ENCODE measurements at places on chromosomes 7 and 10.

DNA sequence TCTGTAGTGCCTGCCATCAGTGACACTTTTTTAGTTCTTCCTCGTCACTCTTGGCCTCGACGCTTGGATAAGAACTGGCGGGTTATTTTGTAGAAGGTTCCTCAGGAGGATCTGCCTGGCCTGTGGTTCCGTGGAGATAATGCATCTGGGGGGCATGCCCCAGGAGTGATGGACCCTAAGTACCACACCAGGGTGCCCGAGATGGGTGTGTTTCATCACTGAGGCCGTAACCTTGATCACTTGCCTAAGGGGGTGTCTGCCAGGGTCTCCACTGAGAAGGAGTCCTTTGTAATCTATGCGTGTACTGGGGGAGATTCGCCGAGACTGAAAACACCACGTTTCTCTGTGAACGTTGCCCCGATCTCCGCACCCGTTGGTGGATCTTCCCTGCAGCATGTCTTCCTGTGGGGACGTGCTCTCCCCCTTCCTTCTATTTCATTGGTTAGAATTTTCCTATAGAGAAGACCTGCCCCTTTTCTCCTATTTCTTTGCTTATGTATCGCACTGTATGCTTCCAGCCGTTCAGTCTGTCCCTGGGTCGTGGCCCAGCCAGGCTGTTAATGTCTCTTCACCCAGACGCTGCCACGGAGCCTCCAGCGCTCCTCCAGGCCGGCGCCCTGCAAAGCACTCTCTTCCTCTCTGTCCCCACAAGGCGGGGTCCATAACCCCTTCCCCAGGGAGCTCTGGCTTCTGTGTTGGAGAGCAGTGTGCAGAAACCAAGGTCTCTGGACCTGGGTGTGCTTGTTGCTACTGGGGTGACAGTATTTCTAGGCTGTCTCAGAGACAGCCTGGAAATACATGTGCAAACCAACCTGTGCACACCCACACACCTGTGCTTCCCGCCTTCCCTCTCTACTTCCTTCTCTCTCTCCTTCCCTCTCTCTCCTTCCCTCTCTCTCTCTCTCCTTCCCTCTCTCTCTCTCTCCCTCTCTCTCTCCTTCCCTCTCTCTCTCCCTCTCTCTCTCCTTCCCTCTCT, 14.4 kb upstream of the DPYSL4 start:
- no peak for DNase-seq

DNA sequence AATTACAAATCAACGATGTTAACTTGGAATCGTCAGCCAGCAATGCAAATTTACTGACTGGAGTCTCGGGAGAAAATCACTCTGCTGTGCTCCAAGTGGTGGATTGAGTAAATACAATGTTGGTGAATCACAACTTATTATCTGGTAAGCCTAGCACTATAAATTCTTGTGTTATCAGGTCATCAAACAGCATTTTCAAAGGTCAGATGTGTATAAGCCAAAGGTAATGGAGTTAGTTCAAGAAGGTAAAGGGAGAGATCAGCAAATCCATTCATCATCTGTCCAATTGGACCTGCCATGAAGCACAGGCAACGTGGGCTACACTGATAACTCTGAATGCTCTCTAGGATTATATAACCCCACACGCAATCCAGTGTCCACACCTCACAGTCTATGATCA, 13.9 kb downstream of the CUBN start:
- DNase-seq = no peak

DNA sequence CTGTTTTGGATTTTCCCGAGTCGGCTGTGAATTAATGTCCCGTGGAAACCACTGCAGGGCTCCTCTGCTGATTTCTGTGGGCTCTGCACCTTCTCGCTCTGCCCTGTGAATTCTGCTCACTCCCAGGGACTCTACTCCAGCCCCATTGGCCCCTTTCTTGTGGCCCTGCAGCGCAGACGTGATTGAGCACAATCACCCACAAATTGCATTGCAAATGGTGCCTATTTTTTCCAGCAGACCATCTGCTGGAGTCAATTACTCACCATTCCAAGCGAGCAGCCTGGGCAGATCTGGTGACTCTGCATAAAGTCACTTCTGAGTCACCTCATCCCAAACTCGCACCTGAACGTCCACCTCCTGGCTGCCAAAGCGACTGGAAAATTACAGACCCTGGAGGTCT, 235.8 kb downstream of the PAXIP1 start:
- no peak for DNase-seq

GRCh38 chr10:53022611-53023088, 250.1 kb upstream of the MBL2 start:
- no peak for DNase-seq

DNA sequence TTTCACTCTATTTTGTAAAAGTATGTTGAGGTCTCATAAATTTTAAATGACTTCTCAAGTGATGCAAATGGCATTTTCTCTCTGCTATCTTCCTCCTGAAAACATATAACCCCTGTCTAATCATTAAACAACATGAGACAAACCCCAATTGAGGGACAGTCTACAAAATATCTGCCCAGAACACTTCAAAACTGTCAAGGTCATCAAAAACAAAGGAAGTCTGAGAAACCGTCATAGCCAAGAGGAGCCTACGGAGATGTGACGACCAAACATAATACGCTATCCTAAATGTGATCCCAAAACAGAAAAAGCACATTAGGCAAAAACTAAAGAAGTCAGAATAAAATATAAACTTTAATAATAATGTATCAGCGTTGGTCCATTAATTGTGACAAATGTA, 282.3 kb upstream of the SEMA3C start:
- DNase-seq = no peak

DNA sequence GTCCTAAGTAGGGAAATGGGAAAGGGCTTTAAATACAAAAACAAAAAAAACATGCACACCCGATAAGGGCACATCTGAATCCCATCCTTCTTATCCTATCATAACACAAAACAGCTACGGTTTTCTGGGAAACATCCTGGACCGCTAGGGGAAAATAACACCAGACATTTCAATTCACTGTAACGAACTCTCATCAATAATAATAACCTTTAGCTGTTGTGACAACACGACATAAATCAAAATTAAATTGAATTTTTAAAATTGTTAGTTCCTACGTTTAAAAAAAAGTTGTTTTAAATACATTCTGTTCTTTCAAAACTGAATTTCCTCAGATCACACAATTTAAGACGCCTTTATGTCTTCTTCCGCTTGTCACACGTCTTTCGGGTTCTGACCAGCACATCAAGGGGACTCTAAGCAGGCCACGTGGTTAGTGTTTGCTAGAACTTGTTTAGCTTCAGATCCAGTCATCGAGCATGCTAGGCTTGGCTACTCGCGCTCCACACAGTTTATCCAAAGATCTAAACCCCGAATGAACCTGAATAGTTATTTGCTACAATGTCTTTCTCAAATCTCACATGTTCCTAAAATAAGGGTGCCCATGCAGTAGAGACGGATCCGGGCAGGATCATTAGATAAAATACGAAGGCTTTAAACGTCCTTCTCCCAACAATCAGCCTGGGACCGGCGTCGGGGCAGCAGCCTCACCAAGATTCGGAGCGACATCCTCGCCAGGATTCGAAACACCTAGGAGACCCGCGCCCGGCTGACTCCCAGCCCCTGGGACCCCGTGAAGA, 839 bp downstream of the IKZF5 start:
- DNase-seq = peak; percentile 39

DNA sequence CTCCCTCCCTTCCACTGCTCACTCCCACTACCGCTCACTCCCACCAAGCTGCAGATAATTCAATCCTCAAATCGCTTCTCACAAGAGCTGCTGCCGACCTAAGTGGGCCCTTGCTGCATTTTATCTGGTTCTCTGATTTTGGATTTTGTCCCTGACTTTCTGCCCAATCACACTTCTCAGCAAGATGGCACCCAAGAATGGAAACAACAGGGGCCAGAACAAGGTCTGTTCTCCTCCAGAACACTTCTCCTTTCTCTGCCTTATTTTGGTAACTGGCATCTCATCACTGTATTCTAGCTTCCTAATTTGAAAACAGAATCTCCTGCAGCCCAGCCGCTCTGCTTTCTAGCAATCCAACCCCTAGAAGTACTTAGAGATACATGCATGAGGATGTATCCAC, 172.8 kb downstream of the GRID1 start:
- no peak for DNase-seq

DNA sequence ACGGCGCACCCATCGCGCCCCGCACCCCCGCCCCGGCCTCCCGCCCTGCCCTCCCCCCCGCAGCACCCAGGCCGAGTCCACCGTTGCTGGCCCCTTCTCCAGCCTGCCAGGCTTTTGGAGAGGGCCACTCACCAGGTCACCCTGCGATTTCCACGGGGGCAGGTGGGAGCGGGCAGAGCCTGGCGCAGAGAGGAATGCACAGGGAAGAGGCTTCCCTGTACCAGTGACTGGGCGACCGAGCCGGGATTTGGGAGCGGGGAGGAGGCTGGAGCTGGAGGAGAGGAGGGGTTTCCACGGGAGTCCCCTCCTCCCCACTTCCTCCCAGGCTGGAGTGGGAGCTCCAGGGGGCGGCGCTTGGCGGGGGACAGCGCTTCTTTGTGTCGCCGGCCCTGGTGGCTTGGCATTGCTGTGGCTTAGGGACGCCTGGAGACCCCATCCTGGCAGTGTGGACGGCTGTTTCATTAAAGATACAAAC, 19.3 kb downstream of the TCAF1 start:
- no peak for DNase-seq

DNA sequence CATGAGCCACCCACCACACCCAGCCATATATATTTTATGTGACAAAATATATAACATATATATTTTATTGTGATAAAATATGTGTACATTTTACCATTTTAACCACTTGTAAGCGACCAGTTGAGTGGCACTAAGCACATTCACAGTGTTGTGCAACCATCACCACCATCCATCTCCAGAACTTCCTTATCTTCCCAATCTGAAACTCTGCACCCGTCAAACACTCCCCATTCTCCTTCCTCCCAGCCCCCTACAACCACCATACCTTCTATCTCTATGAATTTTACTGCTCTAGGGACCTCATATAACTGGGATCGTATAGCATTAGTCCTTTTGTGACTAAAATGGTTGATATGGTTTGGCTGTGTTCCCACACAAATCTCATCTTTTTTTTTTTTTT, 20.8 kb upstream of the CYTH3 start:
- no peak for DNase-seq

- DNase-seq = no peak
Measured at GRCh38 chr7:16668978-16669377, 23.0 kb downstream of the BZW2 start.
